NCI-H1694 (cell line): ENCODE measurements at places on chromosomes 2 and 18.

GRCh38 chr18:9184998-9185613 lies 48.5 kb downstream of the ANKRD12 start:
- DNase-seq: no peak

GRCh38 chr18:13521418-13521817 lies 204.9 kb downstream of the FAM210A start:
- DNase-seq: no peak

GRCh38 chr2:65913813-65914212 lies 481.4 kb upstream of the SPRED2 start:
- DNase-seq: no peak

DNA sequence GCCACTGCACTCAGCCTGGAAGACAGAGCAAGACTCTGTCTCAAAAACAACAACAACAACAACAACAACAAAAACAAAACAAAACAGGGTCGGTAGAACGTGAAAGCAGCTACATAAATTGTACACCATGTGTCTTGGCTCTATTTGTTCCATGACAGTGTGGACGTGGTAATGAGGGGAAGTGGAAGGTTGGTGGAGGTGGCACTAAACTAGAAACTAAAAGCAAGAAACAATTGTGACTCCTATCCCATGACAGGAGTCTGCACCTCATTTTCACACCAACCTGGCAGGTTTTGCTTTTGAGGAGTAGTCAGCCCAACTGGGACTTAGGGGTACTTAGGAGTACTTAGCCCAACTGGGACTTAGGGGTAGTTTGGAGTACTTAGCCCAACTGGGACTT lies 62.5 kb upstream of the MRPS9 start:
- DNase-seq: no peak

GRCh38 chr18:73954268-73954667 lies 193.4 kb downstream of the FBXO15 start:
- no peak for DNase-seq

DNA sequence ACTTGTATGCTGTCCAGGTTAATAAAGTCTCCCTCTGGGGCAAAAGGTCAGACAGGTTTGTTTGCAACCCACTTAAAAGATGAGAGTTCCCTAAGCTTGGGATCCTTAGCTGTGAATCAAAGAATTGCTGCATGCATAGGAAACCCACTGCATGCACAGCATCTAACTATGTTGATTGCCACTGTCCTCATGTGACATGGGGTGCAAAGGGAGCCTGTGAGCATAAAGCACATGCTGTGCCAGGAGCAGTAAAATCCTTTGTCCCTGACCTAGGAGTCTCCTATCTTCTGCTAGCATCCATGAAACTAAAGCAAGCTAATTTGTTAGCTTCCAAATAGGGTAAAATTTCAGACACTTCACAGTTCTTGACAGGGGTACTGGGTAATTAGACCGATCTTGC lies 13.8 kb downstream of the METTL4 start:
- no peak for DNase-seq
